Karpas-422 (cell line): ENCODE measurements at places on chromosomes 13 and 19. TPM values are rescaled to one million over a fixed set of nuclear protein-coding genes. Genes with fewer than 3 reads are reported as not detected.

The WDR88 gene
- not detected in 2 replicates for total RNA-seq

The CCDC8 gene
- total RNA-seq: not detected in 2 replicates

DNA sequence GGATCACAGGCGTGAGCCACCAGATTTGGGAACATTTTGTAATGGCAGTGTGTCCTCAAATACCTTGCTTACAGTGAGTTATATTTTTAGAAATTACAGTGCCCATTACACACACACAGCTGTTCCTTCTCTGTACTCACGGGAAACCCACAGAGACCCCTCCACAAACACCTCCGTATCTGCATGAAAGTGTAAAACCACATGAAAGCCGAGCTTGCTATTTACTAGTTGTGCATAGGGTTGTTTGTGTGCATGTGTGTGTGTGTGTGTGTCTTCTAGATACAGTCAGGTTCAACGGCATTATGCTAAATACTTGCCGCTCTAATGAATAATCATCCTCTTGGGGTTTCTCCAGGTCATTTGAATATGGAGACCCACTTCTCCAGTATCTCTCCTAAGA lies 22.3 kb upstream of the LILRA2 start:
- peaks cover 12% of the 10 kb centered on the region for H3K4me1 ChIP-seq
- no peak for DNase-seq
- no peaks in the 10 kb centered on the region for H3K27me3 ChIP-seq
- no peaks in the 10 kb centered on the region for H3K36me3 ChIP-seq

- H3K27me3 ChIP-seq: no peaks in the 10 kb centered on the region
- no peak overlapping the region for H3K4me3 ChIP-seq
- H3K4me1 ChIP-seq: no peaks in the 10 kb centered on the region
- H3K27ac ChIP-seq: no peak overlapping the region
Observed at GRCh38 chr13:103926118-103926517, 859.9 kb upstream of the SLC10A2 start.

- no peak overlapping the region for H3K4me3 ChIP-seq
- H3K36me3 ChIP-seq: peaks cover 38% of the 10 kb centered on the region
- H3K4me1 ChIP-seq: peaks cover 17% of the 10 kb centered on the region
- no peak for DNase-seq
Observed at GRCh38 chr13:43094901-43095300, 71.5 kb downstream of the DNAJC15 start.

- H3K4me3 ChIP-seq: no peak overlapping the region
- no peak overlapping the region for H3K27ac ChIP-seq
- H3K27me3 ChIP-seq: no peaks in the 10 kb centered on the region
- H3K36me3 ChIP-seq: no peaks in the 10 kb centered on the region
- H3K4me1 ChIP-seq: no peaks in the 10 kb centered on the region
Observed at GRCh38 chr13:46679369-46680120, 117.4 kb downstream of the ESD start.
